ENCODE measurements at places on chromosomes 13 and 19. TPM values are rescaled to one million over a fixed set of nuclear protein-coding genes. Genes with fewer than 3 reads are reported as not detected.
A peak's percentile ranks its signal among the peaks of the same experiment; 100 is the strongest.

DNA sequence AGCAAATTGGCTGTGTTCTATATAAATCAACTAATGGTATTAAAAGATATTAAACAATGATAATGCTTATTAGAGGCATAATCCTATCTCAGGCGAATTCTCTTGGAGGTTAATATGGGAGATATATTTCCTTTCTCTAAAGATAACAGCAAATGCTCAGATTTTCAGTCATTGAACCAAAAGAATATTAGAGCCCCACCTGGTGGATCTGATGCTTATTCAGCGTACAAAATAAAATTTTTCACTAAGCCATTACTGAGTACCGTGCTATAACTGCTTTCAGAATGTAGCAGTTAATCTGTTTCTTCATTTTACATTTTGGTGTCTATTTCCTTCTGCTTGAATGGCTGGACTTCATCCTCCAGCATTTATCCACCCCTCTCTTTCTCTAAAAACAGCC, 143.3 kb upstream of the IPO5 start:
- no peak for DNase-seq

GRCh38 chr19:42352301-42353259, 27.1 kb downstream of the MEGF8 start:
- DNase-seq: no peak

GRCh38 chr13:102862624-102863210, 16.9 kb downstream of the ERCC5 start:
- DNase-seq: no peak

- DNase-seq: no peak
Measured at GRCh38 chr13:107395927-107396662, 819.2 kb downstream of the LIG4 start.

- DNase-seq: no peak
Measured at GRCh38 chr19:50281491-50281890, 47.7 kb downstream of the KCNC3 start.

GRCh38 chr19:876780-877314, 16.1 kb downstream of the MED16 start:
- no peak for DNase-seq

- no peak for DNase-seq
Measured at GRCh38 chr13:33644581-33645543, 173.1 kb upstream of the RFC3 start.

GRCh38 chr13:46575301-46575771, 22.4 kb downstream of the LRCH1 start:
- DNase-seq: no peak

Gene ADGRE3
- 0.16 TPM for total RNA-seq

DNA sequence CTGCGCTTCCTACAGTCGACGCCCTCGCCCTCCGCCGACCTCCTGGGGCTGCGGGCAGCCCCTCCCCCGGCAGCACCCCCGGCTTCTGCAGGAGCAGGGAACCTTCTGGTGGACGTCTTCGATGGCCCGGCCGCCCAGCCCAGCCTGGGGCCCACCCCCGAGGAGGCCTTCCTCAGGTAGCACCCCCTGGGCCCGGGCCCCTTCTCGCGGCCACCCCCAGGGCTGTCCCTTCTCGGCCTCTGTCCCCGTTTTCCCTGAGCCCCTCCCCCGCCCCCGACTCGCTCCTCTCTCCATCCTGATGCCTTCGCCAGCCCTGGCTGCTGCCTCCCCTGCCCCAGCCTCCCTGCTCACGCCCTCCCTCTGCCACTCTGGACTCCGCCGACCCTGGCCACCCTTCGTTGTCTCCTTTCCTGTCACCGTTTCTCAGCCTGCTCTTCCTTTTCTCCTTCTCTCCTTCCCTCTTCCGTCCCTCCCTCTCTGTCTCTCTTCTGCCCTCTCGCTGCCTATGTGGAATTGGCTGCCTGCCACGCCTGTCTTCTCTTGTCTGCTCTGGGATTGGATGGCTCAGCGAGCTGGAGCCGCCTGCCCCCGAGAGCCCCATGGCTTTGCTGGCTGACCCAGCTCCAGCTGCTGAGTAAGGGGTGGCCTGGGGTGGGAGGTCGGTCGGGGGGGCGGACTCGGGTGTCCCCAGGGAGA, 11.0 kb downstream of the FUZ start:
- DNase-seq: peak; percentile 83

DNA sequence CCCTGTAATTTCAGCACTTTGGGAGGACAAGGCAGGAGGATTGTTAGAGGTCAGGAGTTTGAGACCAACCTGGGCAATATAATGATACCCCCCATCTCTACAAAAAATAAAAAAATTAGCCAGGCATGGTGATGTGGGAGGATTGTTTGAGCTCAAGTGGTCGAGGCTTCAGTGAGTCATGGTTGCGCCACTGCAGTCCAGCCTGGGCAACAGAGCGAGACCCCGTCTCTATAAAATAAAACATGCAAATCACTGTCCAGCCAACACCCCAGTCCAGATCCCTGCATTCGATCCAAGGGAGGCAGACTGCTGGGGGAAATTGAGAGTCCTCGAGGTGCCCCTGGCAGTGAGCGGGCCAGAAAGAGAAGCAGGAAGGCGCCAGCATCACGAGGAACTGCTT, 7.0 kb downstream of the CYTH2 start:
- no peak for DNase-seq

GRCh38 chr13:44951184-44951583, 38.1 kb downstream of the NUFIP1 start:
- DNase-seq: no peak
